Activated CD4-positive, alpha-beta T cell treated with anti-CD3 and anti-CD28 coated beads for 36 hours (primary cell): ENCODE measurements at places on chromosomes 2 and 18.
A peak's percentile ranks its signal among the peaks of the same experiment; 100 is the strongest.

DNA sequence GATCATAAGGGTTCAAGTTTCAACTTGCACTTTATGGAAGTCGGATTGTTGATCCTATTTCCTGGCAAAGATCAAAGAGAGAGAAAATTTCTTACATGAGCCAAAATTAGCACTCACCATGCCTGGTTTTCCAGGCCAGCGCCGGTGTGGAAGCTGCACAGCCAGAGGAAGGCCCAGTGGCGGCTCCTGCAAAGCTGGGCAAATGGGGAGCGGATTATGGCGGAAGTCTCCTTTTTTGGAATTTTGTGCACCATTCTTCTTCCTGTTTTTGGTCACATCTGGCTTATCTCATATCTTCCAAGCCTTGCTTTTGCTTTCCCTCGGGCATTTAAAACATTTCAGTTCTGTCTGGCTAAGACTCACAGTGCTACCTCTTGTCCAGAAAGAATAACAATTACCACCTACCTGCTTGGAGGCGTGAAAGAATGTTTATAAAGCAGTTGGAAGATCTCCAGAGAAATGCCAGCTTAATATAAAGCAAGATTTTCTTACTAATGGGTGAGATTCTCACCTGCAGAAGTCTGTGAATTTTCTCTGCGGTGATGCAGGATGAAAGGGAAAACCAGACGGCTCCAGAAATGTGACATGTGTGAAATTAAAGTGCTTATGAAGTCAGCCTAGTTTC lies 94.3 kb downstream of the ASAP2 start:
- no peak for DNase-seq

- DNase-seq, result peak; percentile 41
Measured at GRCh38 chr2:64213532-64214275, 69.5 kb upstream of the PELI1 start.

- DNase-seq, result no peak
Measured at GRCh38 chr2:5121642-5122041, 570.5 kb upstream of the SOX11 start.

GRCh38 chr2:200310545-200310971 lies 4.1 kb downstream of the SPATS2L start:
- no peak for DNase-seq

DNA sequence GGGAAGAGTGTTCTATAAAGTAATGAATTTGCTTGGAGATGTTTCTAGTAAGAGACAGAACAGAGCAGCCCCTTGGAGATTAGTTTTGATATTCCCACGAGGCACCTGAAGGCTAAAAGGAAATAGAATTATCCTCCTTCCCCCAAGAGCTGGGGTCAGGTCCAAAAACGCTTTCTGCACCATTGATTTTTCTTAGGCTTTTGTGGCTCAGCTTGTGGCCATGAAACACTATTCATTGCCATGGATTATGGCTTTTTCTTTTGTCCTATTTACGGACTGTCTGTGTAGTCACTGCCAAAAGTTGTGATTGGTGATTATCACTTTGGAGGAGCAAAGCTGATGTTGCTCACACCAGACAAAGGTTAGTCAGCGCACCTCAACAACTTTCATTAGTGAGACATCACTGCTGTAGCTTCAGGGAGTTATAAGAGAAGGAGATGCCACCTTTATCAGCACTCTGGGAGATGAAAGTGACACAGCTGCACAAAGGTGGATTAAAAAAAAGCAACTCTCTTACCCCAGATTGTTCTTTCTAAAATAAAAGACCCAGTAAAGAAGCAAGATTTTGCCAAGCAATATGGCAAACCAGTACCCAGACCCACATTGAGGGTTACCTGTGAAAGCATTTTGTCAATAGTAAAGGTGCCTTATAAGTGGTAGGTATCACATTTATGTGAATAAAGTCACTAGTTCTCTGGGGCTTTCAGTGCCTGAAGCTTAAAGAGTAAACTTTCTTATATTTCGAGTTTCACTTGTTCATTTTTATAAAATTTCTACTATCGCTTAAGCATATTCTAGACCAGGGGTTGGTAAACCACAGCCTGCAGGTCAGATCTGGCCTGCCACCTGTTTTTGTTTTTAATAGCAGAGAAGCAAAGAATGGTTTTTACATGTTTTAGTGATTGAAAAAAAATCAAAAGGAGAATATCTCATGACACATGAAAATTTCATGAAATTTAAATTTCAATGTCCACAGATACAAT lies 10.6 kb downstream of the CXCR4 start:
- no peak for DNase-seq

DNA sequence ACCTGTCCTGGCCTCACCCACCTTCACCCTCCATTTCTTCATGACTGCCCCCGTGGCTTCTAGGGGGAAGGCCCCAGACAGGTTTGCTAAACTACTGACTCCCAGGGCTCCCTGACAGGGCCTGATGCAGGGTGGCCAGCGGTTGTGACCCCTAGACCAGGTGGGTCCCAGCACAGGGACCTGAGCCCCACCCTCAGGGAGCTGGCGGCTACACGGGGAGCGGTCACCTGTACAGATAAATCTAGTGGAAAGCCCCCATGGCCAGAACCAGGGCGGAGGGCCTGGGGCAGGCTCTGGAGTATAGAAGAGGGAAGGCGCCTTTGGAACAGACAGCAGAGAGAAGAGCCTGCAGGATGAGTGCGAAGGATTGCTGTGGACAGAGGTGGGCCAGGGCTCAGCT lies 42.5 kb upstream of the PLB1 start:
- no peak for DNase-seq

DNA sequence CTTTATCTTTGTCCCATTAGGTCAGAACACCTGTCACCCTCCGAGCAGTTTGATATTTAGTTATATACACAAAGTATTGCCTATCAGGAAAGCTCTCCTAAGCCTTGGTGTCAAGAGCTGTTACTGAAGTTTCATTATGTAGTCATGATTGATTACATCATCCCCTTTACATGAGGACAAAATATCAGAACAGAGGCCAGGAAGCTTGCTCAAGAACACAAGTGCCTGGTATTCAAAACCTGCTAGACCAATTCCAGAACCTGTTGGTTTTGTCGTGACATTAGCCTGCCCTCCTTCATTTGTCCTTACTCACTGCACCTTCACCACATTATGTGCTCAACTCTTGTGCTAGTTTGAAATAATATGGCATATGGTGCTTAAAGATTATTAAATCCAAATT lies 377.1 kb downstream of the CDH19 start:
- no peak for DNase-seq

DNA sequence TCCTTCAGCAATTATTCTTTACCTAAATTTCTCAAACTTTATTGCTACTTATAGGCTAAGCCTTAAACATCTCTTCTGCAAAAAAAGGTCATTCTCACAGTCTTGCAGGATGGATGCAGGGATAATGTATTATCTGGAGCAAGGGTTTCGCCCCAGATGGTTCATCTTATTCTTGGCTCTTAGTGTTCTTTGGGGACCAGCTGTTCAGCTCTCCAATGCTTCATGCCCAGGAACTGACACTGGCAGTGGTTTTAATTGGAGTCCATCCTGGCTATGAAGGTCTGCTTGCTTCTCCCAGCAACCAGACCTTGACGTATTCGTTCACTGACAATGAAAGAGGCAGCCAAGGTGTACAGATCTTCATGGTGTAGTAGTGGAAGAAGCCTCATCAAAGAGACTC lies 331.9 kb downstream of the SLC8A1 start:
- no peak for DNase-seq

DNA sequence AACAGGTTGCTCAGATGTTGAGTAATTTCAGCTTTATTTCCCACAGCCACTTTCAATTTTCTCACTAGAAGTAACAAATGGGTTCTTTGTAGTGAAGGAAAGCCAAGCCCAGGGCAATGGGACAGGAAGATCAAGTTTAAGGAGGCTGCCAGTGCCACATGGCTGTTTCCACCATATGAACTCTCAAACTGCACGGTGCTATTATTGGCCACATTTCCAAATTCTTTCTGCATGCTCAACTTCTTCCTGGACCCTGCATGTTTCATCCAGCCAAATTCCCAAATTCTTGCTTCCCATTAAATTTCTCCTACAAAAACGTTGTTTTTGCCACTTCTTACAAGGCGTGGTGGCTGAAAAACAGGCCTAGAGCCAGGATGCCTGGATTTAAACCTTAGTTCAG lies 193.3 kb upstream of the SPHKAP start:
- DNase-seq, result no peak

DNA sequence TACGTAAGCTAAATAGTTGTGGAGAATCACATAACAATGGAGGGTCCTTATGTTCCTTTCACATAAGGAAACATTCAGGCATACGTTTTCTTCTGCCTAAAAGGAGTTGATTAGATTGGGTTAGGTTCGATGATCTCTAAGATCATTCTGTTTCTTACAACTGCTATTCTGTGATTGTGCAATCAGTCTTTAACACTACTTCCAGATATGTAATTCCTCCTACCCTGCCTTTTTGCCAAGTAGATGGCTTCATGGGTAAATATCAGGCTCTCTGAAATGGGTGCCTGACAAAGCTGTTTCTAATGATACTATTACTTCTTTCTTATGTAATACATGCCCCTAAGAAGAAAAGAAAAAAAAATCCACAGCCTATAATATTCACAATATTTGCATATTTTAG lies 321.5 kb downstream of the XIRP2 start:
- DNase-seq, result no peak

DNA sequence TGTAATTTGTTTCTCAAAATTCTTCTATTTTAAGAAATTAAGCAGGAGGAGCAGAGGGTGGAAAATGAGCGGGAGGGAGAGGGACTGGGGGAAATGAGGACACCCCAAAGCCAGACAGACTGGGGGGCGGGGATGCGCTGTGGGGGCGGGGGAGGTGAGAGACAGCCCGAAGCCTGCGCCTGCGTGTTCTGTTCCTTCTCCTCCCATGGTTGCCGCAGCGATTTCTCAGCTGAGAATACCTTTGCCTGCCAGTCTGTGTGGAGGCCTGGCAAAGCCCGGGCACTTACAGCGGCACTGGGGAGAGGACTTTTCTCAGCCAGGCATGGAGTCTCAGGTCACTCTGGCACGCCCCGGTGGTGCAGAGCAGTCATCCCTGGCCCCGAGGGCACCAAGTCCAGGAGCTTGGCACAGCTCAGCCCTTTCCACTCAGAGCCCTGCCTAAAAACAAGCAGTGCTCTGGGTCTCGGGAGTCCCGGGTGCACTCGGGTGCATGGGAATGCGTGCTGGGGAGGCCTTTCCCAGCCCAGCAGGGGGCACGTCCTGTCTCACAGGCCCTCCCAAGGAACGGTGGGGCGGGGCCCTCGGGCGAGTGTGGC lies 289.3 kb upstream of the HS6ST1 start:
- DNase-seq, result no peak

GRCh38 chr2:197498235-197498936 lies 1.3 kb downstream of the HSPD1 start:
- DNase-seq, result no peak

DNA sequence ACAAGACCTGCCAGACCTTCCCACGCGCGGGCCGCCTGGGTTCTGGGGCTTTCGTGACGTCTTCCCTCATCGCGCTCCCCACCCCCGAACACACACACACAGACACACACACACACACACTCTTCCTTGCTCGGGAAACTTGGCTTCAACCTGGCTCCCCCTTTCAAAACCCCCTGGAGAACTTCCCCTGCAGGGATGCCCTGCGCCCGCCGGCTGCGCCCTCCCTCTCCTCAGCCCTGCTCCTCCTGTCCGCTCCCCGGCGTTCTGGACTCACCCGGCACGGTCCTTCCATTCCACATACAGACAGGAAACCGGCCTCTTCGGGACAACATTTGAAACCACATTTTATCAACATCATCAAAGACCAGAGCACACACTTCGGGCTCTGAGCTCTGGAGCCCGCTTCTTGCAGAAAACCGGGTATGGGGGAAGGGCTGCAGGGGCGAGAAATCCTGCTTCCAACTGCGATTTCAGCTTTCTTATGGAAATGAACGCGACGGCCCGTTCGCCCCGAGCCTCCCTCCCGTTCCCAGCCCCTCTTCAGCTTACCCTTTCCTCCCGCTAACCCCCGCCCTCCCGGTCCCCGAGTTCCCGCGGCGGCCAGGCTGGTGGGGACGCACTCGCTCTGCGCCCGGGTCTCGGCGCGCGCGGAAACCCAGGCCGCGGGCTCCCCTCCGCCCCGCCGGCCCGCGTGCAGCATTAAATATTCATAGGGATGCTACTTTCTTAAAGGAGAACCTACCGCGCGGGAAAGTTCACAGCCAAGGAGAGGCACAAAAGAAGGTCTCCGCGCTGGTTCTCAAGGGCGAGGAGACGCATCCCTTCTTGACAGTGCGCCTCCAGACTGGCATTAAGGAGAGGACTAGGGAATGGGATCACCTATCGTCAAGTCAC lies 18.3 kb downstream of the POU3F3 start:
- DNase-seq, result no peak

GRCh38 chr18:22267225-22267624 lies 97.8 kb downstream of the GATA6 start:
- DNase-seq, result no peak

DNA sequence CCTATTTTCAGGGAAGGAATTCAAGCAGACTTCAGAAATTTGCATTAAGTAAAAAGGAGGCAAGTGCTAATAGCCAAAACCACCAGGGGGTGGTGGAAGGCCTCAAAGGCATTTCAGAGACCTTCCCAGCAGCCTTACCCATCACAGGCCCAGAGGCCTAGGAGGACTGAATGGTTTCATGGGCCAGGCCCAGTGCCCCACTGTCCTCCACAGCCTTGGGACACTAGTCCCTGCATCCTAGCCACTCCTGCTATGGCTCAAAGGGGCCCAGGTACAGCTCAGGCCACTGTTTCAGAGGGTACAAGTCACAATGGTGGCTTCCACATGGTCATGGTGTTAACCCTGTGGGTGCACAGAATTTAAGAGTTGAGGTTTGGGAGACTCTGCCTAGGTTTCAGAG lies 58.6 kb upstream of the CHAC2 start:
- DNase-seq, result peak; percentile 13

- no peak for DNase-seq
Measured at GRCh38 chr2:164937864-164938401, 17.4 kb downstream of the SLC38A11 start.

- DNase-seq, result no peak
Measured at GRCh38 chr2:97708048-97708380, 5.4 kb upstream of the ZAP70 start.
